GM12865 (cell line): ENCODE measurements at places on chromosomes 12 and 14.

DNA sequence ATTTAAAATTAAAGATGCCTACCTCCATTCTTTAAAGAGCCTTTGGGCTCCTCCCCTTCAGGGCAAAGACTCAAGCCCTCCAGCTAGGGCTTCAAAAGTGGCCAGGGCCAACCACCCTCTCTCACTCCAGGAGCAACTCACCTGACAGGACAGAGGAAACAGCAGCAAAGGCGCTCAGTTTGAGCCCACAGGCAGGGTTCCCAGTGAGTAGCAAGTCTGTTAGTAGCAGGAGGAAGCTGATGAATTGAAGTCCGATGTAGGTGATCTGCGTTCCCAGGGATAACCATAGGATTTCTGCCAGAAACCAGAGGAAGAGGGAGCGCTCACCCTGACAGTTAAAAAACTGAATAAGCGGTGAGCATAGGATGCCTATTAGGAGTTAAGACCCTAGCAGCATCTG lies 15.7 kb downstream of the GSG1 start:
- DNase-seq = no peak

- DNase-seq = no peak
These were observed 91.9 kb downstream of the FRMD6 start for GRCh38 chr14:51743588-51744000.

- peak; percentile 85 for DNase-seq
These were observed 4.7 kb downstream of the CALCOCO1 start for GRCh38 chr12:53722450-53723041.

DNA sequence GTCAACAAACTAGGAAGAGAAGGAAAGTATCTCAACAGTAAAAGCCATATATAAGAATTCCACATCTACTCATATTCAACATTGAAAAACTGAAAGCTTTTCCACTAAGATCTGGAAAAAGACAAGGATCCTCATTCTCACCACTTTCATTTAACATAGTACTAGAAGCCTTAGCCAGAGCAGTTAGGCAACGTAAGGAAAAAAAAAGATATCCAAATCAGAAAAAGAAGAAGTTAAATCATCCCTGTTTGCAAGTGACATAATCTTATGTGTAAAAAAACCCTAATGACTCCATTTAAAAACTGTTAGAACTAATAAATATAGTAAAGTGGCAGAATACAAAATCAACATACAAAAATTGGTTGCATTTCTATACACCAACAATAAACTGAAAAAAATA lies 426.2 kb downstream of the BCAT1 start:
- no peak for DNase-seq

GRCh38 chr14:31834616-31835015 lies 242.5 kb upstream of the ARHGAP5 start:
- no peak for DNase-seq

- peak; percentile 78 for DNase-seq
These were observed 24.5 kb upstream of the PPP1R13B start for GRCh38 chr14:103871596-103872480.

- DNase-seq = peak; percentile 20
These were observed 49.9 kb downstream of the KCNMB4 start for GRCh38 chr12:70415987-70416386.

DNA sequence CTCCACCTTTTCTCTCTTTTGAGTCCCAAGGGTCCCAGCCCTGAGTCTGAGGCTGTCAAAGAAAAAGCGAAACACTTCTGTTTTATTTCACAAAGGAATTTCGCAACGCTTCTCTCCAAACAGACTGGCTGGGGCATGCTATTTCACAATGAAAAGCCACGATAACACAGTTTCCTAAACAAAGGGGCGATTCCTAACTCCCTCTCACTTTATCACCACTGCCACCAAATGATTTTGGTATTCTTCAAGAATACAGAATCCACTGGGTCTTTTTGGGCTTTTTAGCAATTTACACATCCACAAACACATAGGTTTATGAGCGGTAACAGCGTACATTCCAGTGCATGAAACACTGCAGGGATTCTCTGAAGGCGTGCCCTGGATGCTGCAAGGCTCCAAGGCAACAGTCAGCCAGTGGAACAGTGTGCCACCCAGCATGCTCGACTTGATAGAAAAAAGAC lies 161.2 kb downstream of the DAD1 start:
- no peak for DNase-seq

DNA sequence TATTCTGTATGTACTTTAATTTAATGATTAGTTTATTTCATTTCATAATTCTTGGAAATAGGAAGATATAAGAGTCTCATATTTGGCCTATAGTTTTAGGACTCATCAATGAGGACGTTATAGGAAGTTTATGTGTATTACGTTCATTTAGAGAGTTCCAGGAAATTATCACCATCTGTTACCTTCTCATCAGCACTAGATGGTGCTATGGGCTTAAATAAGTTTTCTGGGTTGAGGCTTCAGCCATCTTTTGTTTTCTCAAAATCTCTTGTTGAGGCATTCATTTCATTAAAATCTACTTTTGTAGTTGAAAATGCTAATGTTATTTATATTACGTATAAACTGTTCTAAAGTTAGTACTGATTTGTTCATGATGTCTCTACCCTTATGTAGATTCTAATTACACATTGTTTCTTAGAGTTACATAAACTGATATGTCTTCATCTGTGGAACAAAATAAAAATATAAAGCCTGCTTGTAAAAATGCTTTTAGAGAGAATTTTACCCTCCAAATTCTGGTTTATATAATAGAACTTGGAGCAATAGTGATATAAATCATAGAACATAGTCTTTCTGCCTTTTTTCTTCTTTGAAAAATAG lies 89.2 kb downstream of the CFAP54 start:
- DNase-seq = peak; percentile 71

DNA sequence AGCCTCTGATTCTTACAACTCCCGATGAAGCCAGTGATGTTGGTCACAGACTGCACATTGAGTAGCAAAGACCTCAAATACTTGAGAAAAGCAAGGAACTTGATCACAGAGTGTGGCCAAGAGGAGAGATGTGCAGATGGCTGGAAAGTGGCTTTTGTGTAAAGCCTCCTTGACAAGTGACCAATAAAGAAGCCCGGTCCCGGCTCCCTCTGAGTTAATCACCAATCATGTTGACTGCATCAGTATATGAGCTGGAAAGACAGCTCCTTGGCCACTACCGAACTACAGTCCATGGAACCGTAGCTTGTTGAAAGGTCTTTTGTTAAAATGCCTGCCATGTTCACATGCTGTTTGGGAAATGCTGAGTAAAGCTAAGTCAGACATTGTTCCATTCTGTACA lies 23.7 kb upstream of the SERPINA6 start:
- DNase-seq = no peak

GRCh38 chr12:101474711-101475386 lies at the start of gene SPIC:
Gene SPIC, plus strand, starts transcription at chr12:101475336. Its CDS starts 1,569 bp downstream, at chr12:101476905.
- DNase-seq = no peak

- DNase-seq = no peak
These were observed 5.8 kb downstream of the KERA start for GRCh38 chr12:91052026-91052425.

DNA sequence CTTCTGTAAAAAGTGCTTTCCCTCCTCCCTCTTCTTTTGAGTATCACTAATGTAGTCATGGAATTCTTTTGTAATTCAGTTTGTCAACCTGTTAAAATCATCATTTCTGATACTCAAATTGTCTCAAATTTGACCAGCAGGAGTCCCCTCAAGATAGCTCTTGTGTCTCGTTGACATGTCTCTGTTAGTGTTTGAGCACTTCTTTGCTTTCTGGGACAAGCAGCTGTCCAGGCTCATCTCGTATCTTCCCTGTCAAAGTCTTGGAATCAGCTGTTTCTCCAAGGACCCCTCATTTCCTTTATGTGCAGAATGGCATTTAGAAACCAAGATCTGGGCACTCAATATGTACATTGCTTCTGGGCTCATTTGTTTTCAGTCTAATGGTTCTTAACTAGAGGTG lies 10.7 kb downstream of the CIPC start:
- DNase-seq = no peak

DNA sequence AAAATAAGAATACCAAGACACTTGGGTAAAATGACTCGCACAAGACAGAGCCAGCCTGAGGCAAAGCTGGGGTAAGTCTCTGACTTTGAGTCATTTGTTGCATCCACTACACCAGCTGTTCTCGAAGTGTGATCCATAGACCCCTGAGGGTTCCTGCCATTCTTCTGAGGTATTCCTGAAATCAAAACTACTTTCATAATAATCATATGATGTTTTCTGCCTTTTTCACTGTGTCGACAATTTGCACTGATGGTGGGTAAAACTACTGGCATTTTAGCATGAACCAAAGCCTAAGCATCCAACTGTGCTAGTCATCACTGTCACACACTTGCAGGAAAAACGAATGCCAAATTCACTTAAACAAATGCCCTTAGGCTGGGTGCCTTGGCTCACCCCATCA lies 135.5 kb upstream of the FUT8 start:
- DNase-seq = no peak

GRCh38 chr14:66119606-66120231 lies 366.5 kb upstream of the CCDC196 start:
- no peak for DNase-seq

GRCh38 chr14:64059454-64060198 lies 206.8 kb downstream of the SYNE2 start:
- DNase-seq = no peak

DNA sequence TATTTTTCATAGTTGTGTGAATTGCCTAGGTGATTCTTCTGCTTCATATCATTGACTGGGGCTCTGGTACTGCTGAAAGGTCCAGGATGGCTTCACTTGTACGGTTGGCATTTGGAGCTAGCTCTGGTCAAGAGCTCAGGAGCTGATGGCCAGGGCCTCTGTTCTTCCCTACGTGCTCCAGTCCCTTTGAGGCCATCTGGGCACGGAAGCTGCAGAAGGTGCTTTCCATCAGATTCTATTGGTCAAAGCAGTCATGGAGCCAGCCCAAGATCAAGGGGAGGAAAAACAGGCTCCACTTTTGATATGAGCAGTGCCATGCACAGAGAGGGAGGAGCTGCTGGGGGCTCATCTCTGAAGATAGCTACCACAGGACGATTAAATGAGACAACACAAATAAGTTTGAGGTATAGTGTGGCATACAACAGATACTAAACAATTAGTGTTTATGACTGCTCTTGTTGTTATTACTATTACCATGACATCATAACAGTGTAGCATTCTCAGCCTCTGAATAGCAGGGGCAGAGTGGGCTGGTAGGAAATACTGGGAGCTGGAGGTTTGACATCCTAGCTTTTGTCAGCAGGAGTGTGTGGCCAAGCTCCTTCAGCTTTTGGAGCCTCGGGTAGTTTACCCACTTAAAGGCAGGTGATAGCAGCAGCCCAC lies 10.4 kb downstream of the KRT83 start:
- DNase-seq = no peak

DNA sequence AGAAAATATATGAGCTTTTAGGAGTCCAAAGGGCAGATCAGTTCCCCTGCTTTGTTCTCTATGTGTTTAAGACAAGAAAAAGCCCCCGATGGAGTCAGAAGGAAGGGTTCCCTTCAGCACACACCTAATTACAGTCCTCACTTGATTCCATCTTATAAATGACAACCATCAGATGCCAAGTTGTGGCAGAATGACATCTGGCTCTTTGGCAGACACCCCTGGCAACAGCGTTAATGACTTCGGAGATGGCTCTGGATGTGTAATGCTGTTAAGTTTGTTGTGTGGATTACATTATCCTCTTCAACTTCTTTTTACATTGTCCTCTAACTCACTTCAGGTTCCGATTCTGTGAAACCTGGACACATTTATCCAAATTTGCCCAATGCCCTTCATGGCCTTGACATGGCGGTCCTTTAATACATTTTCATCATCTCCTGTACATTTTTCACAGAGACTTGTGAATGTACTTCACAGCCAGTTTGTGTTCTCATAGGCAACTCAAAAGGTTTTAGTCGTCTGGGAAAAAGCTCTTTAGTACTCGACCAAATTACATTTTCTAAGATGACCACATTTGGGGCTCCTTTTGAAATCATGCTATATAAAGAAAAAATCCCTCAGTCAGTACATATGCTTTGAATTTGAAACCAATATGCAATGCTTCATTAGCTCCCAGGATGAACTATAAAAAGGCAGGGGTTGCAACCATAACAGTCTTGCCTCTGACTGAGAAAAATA lies 667.8 kb downstream of the NOVA1 start:
- no peak for DNase-seq

- DNase-seq = peak; percentile 89
These were observed 621 bp upstream of the ANAPC7 start for GRCh38 chr12:110403976-110404682.
